ENCODE measurements at places on chromosomes 2 and 18.

GRCh38 chr2:157333304-157334047 lies 7.9 kb upstream of the ERMN start:
- DNase-seq = no peak

GRCh38 chr2:65033178-65033577 lies 23.0 kb upstream of the CEP68 start:
- peak; percentile 23 for DNase-seq

GRCh38 chr2:10980071-10980470 lies 68.3 kb downstream of the KCNF1 start:
- no peak for DNase-seq

GRCh38 chr2:235048549-235048948 lies 96.7 kb downstream of the SH3BP4 start:
- DNase-seq = no peak

GRCh38 chr2:23464156-23464555 lies 79.2 kb downstream of the KLHL29 start:
- DNase-seq = no peak

- no peak for DNase-seq
Measured at GRCh38 chr2:29164091-29164846, 49.1 kb downstream of the CLIP4 start.

- no peak for DNase-seq
Measured at GRCh38 chr2:32812316-32812715, 134.4 kb upstream of the LTBP1 start.

DNA sequence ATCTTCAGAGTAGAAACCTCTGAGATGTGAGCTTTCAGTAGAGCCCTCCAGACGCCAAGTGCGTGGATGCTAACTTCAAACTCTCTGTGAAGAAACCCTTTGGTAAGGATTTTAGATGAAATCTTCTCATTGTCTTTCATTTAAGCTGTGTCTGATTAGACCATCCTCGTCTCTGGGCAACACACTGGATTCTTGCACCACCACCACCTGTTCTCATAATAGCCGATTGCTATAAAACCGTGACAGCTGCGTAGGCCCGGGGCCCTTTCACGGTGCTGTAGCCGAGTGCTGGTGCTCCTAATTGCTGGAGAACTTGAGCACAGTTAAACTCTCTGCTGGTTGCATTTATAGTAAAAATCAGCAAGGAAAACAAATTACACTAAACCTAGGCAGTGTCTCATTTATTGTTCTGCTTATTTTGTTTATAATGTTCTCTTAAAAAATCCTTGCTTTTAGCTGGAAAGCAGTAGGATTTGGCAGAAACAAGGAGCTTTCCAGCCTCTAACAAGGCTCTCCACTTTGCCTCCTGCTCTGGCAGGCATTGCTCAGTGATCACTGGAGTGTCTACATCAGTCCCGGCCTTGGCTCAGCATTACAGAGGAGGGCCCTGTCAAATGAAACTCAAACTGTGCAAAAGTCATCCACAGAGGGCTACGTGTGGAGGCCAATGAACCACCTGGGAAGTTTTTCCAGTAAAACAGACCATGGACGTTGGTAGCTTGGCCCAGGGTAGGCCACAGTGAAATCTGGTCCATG lies 40.9 kb upstream of the MBP start:
- no peak for DNase-seq

DNA sequence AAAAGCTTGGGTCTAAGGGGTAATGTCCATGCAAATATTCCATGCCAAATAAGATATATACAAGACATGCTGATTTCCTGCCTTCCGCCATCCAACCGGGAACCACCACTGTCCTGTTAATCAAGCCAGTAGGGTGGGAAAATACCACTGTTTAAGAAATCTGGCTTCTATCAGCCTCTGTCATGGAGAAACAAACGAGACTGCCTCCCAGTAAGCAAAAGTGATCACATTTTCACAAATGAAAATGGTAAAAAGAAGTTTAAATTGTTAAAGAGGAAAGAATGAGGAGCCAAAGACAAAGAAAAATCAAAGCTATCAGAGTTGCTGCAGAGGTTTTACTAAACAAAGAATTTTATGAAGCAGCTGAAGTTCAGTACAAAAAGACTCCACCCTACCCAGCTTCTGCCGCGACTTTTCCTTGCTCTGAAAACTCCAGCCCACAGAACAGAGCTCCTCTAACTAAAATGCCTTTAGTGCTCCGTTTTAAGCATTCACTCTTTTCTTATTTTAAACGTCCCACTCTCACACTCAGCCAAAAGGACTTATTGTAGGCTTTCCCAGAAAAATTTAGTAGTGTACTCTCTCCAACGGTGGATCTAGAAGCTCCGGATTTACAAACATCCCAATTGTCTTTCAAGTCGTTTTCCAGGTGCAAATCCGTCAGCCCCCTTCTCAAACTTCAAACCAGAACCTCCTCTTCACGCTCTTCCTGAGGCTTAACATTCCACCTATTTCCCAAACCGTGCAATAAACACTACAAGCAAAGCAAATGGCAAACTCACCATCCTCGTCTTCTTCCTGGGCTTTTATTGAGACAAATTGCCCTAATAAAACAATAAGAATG lies 613 bp downstream of the COL5A2 start:
- no peak for DNase-seq

DNA sequence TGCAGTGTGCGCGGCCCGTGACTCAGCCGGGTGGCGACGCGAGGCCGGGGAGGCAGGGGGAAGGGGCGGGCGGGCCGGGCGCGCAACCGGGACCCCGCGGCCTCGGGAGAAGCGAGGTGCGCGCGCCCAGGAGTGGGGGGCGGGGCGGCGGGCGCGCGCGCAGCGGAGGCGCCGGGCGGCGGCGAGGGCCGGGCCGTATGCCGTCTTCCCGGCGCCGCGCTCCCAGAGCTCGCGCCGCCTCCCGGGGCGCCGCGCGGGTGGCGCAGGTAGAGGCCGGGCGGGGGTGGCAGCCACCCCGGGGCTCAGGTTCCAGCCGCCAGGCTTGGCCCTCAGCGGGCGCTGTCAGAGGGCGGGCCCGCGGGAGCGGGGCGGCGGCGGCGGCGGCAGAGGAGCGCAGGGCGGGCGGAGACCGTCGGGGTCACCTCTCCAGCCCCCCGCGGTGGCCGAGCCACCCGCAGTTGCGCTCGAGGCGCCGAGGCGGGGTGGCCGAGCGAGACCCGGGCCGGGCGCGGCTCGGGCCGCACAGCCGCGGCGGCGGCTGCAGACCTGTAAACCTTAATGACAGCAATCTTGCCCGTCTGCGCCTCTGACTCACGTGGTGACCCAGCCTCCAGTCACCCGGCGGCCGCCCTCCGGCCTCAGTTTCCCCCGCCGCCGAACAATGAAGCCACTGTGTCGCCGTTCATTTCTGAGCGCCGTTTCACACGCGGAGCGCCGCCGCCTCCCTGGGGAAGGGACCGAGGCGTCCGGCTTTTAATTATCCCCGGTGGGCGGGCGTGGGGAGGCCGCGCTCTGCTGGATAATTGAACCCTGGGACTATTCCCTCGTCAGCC lies 25.3 kb upstream of the SMAD7 start:
- DNase-seq = no peak

DNA sequence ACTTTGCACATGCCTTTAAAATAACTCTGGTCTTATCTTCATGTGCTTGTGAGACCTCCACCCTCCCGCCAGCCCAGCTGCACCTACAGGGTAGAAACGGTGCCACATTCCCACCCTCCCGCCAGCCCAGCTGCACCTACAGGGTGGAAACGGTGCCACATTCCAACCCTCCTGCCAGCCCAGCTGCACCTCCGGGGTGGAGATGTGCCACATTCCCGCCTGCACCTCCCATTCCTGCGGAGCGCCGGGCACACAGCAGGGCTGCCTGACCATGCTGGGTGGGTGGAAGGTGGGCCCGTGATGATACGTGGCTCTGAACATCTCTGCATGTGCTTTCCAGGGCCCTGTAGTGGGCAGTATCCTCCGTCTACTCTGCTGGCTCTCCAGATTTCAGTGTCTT lies 243.7 kb upstream of the PXDN start:
- DNase-seq = no peak

DNA sequence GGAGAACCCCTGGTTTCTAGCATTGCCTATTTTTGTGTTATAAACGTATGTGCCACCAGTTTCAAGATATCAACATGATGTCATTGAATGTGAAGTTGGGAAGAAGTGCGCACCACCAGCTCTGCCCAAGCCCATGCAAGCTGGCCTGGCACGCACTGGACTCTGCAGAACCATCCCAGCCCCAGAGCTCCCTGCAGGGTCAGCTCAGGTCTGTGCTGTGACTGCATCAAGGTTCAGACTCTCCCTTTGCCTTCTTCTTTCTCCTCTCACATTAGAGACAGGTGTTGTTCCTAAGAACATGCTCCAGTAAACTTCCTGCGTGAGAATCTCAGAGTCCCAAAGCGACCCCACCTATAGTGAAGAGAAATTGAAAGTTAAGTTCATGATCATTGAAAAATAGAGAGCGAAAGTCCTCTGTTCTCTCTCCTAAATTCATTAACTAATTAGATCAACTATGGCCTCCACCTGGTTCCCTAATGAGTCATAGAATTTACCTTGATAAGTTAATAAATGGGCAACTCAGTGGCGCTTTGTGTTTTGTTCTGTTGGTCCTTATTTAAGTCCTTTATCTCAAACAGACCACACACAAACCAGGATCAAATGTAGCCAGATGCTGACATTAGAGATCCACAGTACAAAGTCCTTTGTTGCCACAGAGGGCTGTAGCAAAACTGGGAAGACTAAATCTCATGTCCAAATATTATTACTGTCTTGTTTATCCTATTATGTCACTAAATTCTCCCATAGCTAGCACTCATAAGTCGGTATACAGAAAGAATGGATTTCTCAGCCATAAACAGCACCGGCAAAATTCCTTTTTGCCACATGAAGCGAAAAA lies 432.3 kb downstream of the STK39 start:
- no peak for DNase-seq

GRCh38 chr2:148044322-148044721 lies 23.4 kb downstream of the MBD5 start:
- DNase-seq = no peak

- no peak for DNase-seq
Measured at GRCh38 chr2:2743164-2743571, 412.1 kb upstream of the MYT1L start.

DNA sequence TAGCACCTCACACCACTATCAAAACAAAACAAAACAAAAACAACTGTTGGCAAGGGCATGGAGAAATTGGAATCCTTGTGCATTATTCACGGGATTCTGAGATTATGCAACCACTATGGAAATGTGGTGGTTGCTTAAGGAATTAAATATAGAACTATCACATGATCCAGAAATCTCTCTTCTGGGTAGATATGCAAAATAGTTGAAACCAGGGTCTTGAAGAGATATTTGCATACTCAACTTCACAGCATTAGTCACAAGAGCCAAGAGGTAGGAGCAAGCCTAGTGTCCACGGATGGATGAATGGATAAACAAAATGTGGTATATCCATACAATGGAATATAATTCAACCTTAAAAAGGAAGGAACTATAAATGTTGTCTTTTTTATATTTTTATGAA lies 7.0 kb downstream of the TMEM131 start:
- DNase-seq = no peak

DNA sequence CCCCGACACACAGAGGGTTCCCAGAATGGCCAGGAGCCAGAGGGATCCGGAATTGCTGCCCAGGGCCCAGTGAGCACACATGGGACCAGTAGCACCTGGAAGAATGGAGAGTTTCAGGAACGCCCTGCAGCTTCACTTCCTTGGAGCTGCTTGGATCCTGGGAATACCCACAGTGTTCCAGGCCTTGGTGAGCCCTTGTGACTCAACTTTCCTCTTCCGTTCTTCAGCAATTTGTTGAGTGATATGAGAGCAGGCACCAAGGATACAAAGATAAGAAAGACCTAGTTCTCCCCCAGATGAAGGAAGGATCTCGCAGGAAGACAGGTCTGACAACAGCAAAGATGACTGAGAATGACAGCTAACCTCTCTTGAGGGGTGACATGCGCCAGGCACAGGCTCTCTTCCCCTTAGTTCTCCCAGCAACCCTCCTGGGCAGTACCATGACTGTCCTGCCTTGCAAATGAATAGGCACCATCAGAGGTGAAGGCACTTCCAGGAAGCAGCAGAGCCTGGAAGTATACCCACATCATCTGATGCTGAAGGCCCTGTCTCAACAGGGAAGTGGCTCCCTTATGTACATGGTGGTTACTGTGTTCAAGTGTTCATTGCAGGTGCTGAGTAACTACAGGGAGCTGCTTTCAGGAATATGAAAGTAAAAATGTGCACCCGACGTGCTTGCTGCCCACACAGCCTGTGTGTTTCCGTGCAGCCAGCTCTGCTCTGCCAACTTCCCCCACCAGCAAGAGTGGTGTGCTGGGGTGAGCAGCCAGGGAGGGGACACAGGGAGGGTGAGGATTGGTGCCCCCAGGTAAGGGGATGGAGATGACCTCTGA lies 116.2 kb downstream of the STPG4 start:
- no peak for DNase-seq

GRCh38 chr2:20052861-20053281 lies 1.4 kb upstream of the LAPTM4A start:
- no peak for DNase-seq

DNA sequence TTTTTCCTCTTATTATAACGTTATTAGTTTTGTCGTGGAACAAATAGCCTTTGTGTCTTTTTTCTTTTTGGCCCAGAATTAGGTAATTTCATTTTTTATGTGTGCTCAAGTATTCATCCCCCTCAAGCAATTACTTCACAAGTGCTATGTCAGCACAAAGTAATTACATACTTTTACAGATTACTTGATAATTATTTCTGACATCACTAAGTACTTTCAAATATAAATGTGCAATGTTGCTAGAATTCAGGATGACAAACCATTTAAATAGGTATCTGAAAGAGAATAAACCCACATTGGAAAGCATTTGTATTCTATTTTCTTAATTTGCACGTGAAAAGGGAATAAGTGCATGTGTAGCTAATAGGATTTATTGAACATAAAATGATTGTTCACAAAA lies 238.2 kb downstream of the CDH7 start:
- DNase-seq = no peak

DNA sequence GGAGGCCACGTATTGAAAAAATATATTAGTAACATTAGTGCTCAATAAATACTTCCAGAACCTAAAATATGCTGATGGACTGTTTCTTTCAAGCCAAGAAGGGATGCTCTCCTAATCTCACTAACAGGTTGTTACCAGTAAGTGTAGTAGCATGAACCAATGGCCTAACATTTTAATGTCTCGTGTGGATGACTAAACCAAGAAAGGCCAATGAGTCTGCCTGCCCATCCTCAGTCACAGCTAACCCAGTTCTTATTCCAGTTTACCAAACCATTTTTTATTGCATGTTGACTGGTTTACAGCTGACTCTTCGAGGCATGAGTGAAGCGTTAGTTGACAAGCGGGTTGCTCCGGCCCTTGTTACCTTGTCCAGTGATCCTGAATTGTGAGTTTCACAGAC lies 45.1 kb upstream of the TNFRSF11A start:
- no peak for DNase-seq

GRCh38 chr2:23592061-23592685 lies 207.2 kb downstream of the KLHL29 start:
- no peak for DNase-seq

- no peak for DNase-seq
Measured at GRCh38 chr2:186345745-186346144, 140.3 kb upstream of the ZC3H15 start.

GRCh38 chr18:48634491-48634890 lies 95.7 kb downstream of the CTIF start:
- no peak for DNase-seq

All from bone marrow (tissue), 2 donors.